ENCODE measurements at places on chromosomes 6 and 20. TPM values are rescaled to one million over a fixed set of nuclear protein-coding genes. Genes with fewer than 3 reads are reported as not detected.

The MDFI gene
- 0.74 TPM for total RNA-seq

The LY6G6F gene
- total RNA-seq, result not detected

The ARG1 gene
- total RNA-seq, result not detected

The PDE7B gene
- 1.1 TPM for total RNA-seq

The GABRR1 gene
- not detected for total RNA-seq

The MATN4 gene
- 0.12 TPM for total RNA-seq

The CST7 gene
- total RNA-seq, result not detected

The ENPP5 gene
- total RNA-seq, result not detected

The CFAP61 gene
- total RNA-seq, result 0.92 TPM

The ADGRG6 gene
- 52.7 TPM for total RNA-seq

The MYCT1 gene
- total RNA-seq, result 0.13 TPM

The FOXF2 gene
- total RNA-seq, result 28.8 TPM

The DLK2 gene
- total RNA-seq, result 5.1 TPM

The SNAP91 gene
- 0.46 TPM for total RNA-seq

The ACSS2 gene
- 8.6 TPM for total RNA-seq

The CDK19 gene
- total RNA-seq, result 5.1 TPM

The ZNF322 gene
- 5.2 TPM for total RNA-seq

The PROKR2 gene
- not detected for total RNA-seq

The PCNA gene
- total RNA-seq, result 433 TPM

The EIF6 gene
- 367 TPM for total RNA-seq

The AAR2 gene
- total RNA-seq, result 41.0 TPM

The CCN6 gene
- total RNA-seq, result not detected
